ENCODE measurements at places on chromosomes 13 and 19.

DNA sequence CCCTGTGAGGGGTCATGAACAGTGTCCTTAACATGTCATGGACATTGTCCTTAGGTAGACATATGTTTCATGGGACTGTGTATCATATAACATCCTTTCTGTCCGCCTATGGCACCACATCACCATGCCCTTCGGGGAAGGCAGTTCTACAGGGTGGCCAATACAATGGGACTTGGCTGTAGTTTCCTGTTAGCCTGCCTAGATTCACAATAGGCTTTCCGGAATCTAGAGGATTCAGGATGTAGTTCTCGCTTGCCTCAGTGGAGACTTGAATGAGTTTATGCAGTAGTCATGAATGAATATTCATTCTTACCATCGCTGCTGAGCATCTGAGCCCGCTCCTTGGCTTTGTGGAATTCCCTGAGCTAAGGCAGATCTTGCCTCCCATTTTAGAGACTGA lies 100.5 kb downstream of the DNAJC15 start:
- DNase-seq, result no peak

DNA sequence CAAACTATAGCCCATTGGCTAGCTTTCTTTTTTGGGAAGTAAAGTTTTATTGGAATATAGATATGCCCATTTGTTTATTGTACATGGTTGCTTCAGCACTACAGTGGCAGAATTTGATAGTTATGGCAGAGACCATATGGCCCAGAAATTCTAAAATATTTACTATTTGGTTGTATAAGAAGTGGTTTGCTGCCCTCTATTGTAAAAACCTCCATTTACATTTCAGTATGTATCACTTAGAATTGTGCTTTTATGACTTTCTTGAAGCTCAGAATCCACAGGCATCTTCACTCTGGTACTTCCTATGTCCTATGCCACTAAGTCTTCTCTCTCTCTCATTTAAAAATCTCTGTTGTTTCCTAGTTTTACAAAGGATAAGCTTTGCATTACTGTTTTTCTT lies 37.7 kb downstream of the DLEU7 start:
- DNase-seq, result no peak

DNA sequence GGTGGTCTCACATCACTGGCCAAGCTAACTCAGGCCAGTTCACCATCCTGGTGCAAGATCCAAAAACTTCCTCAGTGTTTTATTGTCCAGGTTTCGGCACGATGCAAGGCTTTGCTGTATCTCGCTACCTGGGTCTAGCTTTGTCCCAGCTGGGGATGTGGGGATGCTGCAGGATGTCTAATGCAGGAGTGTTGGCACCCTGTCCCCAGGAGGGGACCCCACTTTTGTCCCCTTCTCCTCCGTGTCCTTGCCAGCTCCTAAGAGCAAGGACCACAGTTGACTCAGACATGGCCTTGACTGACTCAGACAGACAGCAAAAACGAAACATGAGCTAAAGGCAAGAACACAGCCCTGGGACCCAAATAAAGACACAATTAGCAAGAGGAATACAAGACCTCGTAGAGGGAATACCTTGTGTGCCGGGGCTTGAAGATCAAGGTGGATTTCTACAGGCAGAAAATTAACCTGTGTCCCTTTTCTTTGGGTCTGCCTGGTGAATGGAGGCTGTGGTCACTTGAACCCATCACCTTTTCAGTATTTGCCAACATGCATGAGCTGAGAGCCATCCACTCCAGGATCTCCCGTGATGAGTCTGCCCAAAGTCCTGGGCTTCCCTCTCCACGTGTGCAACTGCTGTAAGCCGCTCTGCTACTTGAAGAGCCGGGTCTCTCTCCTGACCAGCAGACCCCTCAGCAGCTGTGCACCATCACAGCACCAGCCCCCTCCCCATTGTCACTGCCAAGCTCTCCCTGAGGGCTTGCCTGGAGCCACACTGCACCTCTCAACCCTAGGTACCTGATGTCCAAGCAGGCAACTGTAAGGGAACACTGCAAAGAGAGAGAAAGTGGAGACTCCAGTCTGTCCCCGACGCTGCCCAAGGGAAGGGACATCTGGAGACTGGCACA lies 149.5 kb upstream of the ZNF507 start:
- no peak for DNase-seq

- DNase-seq, result no peak
These were observed 19.3 kb downstream of the ZNF583 start for GRCh38 chr19:56423276-56423984.

DNA sequence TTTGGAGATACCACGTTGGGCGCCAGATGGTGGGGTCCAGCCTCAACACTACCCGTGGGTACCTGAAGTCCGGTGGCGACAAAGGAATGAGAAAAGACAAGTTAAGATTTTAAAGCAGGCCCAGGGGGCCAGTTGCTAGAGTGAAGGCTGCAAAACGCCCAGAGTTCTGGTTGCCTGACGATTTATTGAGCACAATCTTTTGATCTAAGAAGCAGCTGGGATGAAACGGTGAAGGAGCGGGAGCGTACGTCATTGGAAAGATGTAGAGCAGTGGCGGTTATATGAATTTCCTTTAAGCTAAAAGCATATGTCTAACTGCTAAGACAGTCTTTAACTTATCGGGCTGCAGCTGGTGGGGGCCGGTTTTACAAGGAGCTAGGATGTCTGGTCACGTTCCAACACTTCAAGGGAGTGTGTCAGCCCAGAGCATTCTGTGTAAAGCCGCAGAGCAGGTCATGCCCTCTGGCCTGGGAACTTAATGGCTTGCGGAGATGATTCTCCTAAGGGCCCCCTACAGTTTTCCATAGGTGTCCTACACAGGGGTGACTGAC lies 28.9 kb upstream of the EVI5L start:
- DNase-seq, result no peak

GRCh38 chr13:25432691-25433090 lies 60.9 kb downstream of the ATP8A2 start:
- DNase-seq, result no peak

GRCh38 chr13:43166644-43167457 lies 143.5 kb downstream of the DNAJC15 start:
- DNase-seq, result no peak

DNA sequence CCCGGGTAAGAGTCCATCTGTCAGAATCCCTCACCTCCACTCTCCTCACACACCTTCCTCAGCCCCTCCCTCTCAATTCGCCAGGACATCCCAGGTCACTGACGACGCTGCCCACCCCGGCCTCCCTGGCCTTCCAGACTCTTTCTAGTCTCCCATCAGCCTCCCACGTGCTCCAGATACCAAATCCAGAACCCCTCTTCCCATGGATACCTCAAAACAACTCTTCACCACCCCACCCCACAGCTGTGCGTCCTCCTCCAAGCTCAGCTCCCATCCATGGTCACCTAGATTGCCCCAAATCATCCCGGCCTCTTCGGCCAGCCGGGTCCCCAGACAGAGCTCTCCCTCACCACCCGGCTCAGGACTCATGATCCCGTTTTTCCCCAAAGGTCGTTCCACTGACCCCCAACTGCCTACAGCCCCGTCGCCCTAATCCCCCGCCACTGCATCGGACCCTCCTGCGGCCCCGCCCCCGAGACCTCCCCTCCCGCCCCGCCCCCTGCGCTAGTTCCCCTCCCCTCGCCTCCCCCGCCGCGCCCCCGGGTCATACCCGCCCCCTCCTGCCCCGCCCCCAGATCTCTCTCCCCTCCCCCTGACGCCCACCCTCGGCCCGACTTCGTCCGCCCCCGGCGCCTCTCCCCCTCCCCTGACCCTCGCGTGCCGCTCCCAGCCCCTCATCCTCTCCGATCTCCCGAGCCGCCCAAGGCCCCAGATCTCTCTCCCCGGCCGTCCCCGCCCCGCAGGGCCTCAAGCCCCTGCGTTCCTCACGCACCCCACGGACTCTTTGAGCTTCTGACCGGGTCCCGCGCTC lies 546 bp downstream of the UBXN6 start:
- DNase-seq, result peak; percentile 46

- DNase-seq, result peak; percentile 37
These were observed 6.8 kb upstream of the ZNF283 start for GRCh38 chr19:43820098-43820883.

DNA sequence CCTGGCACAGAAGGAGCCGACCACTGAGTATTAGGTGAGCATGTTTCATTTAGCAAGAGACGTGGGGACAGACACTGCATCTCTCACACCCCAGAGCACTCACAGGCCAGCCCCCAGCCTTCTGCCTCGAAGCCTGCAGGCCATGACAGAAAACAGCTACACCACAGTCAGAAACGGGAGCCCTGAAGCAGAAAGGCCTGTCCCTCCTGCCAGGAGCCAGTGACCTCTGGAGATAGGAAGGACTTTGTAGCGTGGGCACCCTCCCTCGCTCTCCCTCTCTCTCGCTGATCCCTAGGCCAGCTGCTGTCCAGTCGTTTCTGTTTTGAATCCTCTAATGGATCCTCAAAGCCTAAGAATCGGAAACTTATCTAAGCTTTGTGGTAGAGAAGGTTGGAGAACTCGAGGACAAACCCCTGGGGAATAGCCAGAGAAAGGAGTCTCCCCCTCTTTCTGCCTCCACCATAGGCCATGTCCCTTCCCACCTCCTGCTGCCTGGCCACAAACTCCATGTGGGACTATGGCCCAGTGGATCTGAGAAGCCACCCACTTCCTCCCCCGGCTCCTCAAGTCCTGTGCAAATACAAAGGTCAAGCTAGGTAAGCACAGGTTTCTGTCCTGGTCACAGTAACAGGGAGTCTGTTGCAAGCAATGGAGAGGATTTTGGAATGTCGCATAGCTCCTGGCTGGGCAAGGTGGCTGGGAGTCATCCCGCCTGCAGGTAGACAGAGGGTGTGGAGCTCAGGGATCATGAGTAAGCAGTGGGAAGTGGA lies 95.1 kb downstream of the NUFIP1 start:
- DNase-seq, result no peak

GRCh38 chr13:94967183-94968039 lies 255.1 kb upstream of the SOX21 start:
- no peak for DNase-seq

GRCh38 chr13:113468472-113469201 lies 15.3 kb upstream of the ADPRHL1 start:
- no peak for DNase-seq

DNA sequence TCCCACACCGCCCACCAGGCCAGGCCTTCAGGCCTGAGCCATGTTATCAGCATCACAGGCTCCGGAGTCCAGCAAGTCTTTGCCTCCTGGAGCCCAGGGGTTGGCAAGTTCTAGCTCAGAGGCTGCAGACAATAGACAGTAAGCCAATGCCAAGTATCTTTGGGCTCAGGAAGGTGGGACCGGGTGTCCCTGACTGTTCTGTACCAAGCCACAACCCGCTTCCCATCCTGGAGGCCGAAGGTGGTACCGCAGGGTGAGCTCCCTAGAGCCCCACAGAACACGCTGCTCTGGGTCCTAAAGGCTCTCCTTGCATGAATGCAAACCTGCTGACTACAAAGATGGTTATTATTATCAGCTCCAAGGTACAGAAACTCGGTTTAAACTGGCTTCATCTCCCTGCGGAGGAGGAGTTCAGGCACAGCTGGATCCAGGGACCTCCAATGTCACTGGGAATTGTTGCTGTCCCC lies 5.5 kb upstream of the FSTL3 start:
- no peak for DNase-seq

GRCh38 chr13:103431856-103432255 lies 365.6 kb upstream of the SLC10A2 start:
- DNase-seq, result no peak

DNA sequence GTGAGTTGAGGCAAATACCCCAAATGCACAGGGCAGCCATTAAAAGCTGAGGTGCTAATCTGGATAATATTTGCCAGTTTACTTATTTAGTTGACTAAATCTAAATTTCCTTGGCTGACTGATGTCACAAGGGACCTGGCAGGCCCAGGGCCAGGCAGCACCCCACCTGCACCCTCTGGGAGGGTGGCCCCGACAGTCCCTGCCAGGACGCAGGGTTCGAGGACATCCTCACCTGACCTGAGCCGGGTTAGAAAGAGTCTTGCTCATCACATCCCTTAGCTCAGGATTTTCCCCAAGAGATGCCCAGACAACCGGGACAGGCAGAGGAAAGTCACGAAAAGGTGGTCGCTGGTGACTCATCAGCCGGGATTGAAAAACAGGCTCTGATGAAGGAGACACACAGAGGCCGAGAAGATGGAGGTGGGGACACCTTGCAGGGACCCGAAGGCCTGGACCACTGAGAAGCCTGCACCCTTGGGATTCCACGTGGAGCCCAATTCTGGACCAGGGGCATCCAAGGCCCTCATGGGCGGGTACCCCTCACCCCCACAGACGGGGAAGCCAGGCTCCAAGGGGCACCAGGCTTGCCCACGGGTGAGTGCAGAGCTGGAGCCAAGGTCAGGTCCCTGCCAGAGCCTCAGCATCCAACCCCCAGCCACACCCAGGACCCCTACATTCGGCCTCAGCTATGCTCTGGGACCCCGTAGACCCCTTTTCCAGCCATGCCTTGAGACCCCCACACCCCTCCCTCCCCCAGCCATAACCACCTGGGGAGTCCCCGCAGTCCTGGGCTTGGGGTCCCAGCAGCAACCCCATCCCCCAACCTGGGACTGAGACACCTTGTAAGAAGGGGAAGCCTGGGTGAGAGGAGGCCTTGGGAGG lies 103.2 kb downstream of the SOX1 start:
- no peak for DNase-seq

- no peak for DNase-seq
These were observed 6.3 kb upstream of the JUNB start for GRCh38 chr19:12784871-12785430.

- DNase-seq, result no peak
These were observed 6.8 kb upstream of the PEPD start for GRCh38 chr19:33528404-33528803.

DNA sequence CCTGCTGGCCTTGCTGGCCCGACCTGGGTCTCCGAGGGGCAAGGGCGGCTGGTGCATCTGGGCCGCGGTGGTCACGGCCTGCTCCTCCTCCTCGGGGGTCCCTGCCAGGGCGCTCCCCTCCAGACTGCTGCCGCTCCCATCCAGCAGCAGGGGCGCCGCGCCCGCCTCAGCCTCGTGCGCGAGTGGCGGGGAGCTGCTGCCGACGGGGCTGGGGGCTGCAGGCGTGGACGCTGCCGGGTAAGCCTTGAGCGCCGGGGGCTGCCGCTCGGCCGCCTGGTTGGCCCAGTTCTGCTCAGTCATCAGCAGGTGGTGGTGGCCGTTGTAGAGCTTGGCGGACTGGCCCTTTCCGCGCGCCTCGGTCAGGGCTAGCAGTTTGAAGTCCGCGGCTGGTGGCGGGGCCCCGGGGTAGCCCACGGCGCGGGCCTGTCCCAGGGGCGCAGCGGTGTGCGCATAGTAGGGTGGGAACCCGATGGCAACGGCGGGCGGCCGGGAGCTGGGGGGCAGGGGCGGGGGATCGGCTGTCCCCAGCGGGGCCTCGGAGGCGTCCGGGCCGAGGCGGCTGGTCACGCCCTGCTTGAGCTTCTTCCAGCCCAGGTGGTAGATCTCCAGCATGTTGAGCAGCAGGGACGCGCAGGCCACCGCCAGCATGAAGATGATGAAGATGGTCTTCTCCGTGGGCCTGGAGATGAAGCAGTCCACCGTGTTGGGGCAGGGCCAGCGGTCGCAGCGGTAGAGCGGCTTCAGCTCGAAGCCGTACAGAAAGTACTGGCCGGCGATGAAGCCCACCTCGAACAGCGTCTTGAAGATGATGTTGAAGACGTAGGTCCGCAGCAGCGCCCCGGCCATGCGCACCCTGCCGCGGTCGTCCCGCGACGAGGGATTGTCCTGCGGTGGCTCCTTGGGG lies 18.6 kb downstream of the GJA3 start:
- DNase-seq, result no peak

DNA sequence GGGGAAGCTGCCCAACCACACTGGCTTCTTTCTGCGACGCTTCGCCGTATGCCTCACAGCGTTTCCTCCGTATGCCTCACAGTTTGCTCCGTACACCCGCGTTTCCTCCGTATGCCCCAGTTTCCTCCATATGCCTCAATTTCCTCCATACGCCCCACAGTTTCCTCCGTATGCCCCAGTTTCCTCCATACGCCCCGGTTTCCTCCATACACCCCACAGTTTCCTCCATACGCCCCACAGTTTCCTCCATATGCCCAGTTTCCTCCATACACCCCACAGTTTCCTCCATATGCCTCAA lies 22.6 kb downstream of the GAS6 start:
- DNase-seq, result no peak
